Naive B cell (primary cell): ENCODE measurements at places on chromosomes 5 and 9. TPM values are rescaled to one million over a fixed set of nuclear protein-coding genes. Genes with fewer than 3 reads are reported as not detected.
A peak's percentile ranks its signal among the peaks of the same experiment; 100 is the strongest.

- H3K4me1 ChIP-seq = no peaks in the 10 kb centered on the region
- no peaks in the 10 kb centered on the region for H3K36me3 ChIP-seq
- H3K27me3 ChIP-seq = peaks cover 6% of the 10 kb centered on the region
- DNase-seq = no peak
- no peak overlapping the region for H3K27ac ChIP-seq
These were observed 43.3 kb downstream of the SNCAIP start for GRCh38 chr5:122355324-122355723.

DNA sequence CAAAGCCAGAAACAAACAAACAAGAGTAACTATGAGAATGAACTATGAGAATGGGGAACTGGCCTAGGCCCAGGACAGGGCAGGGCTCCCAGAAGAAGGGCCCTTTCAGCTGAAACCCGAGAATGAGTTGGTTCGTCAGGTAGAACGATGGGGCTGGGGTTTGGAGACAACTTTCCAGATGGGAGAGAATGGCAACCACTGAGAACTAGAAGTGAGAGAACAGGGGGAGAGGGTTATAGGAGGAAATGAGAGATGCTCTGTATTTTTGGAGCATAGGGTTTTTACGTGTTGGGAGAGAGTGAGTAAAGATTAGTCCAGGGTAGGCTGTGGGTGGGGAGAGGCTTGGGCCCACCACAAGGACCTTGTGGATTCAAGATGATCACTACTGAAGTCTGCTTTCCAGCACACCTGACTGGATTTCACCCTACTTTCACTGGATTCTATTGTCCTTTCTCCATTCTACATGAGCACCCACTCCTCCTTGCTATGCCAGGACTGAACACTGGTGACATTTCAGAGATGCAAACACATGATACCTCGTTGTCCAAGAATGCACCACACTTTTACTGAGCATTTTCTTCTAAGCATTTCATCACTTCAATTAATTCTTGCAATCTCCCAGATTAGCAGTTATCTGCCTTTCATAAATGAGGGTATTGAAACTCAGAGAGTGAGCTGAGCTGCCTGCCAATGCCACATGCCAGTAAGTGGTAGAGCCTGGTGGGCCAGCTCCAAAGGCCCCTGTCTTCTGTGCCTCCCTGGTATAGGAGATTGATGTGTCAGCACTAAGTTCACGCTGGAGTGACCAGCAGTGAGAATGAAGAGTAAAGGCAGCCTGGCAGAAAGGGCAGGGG, 3.2 kb upstream of the TMEM268 start:
- H3K4me1 ChIP-seq = peaks cover 61% of the 10 kb centered on the region
- H3K4me3 ChIP-seq = peak overlapping the region; percentile 31
- H3K27ac ChIP-seq = peak overlapping the region; percentile 47
- no peak for DNase-seq

DNA sequence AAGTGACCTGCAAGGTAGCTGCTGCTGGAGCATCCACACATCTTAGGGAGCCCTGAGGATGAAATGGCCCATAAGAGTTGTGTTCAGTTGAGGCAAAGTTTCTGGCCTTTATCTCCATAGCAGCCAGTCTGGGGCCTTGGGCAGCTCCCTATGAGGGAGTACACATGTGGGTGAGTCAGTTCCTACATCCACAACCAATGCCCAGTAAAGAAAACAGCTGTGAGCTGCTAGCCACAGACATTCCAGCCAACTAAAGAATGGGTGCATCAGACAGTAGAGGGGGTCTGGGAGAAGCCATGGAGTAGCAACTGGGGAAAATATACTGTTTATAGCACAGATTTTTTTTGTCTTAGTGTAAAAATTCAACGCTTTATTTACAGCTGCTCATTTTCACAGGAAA, 720.7 kb downstream of the TLE1 start:
- DNase-seq = no peak
- peaks cover 4% of the 10 kb centered on the region for H3K36me3 ChIP-seq
- no peaks in the 10 kb centered on the region for H3K4me1 ChIP-seq

GRCh38 chr5:173857234-173857633, 30.9 kb upstream of the CPEB4 start:
- peaks cover 5% of the 10 kb centered on the region for H3K4me1 ChIP-seq
- H3K27ac ChIP-seq = no peak overlapping the region
- H3K4me3 ChIP-seq = no peak overlapping the region
- no peak for DNase-seq
- peaks cover 18% of the 10 kb centered on the region for H3K27me3 ChIP-seq

IFNA13 gene
- not detected for polyA plus RNA-seq

DNA sequence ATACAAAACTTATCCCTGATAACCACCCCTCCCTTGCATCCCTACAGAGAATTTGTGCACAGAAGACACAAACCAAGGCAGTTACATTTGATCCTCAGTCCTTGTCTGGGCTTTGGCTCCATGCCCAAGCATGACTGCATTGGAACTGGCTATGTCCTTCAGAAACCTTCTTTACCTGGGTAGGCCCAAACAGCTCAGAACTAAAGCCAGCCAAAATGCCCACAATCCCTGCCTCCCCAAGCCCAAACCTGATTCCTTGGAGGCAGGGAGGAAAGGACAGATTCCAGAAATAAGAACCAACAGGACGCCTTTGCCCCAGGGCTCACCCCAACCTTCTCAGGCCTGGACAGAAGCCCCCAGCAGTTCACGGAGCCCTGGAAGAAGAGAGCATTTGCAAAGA, 8.2 kb downstream of the IL17B start:
- H3K4me3 ChIP-seq = no peak overlapping the region
- no peak for DNase-seq
- no peaks in the 10 kb centered on the region for H3K36me3 ChIP-seq
- peaks cover 8% of the 10 kb centered on the region for H3K4me1 ChIP-seq
- no peak overlapping the region for H3K27ac ChIP-seq

ABLIM3 gene
- not detected for polyA plus RNA-seq

DNA sequence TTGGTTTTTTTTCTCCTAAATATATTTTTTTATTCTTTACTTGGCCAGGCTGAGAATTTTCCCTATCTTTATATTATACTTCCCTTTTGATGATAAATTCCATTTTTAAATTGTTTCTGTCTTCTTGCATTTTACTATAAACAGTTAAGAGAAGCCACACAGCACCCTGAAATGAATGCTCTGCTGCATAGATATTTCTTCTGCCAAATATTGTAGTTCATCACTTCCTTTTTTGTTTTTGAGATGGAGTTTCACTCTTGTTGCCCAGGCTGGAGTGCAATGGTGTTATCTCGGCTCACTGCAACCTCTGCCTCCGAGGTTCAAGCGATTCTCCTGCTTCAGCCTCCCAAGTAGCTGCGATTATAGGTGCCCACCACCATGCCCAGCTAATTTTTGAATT, 8.5 kb upstream of the INIP start:
- DNase-seq = peak; percentile 24
- peaks cover 15% of the 10 kb centered on the region for H3K4me1 ChIP-seq
- H3K36me3 ChIP-seq = no peaks in the 10 kb centered on the region
- H3K4me3 ChIP-seq = peak overlapping the region; percentile 49

- no peaks in the 10 kb centered on the region for H3K4me1 ChIP-seq
- H3K36me3 ChIP-seq = peaks cover 15% of the 10 kb centered on the region
- no peak for DNase-seq
- no peak overlapping the region for H3K27ac ChIP-seq
- no peaks in the 10 kb centered on the region for H3K27me3 ChIP-seq
These were observed 101.7 kb downstream of the ZNF354C start for GRCh38 chr5:179161901-179162300.
